ENCODE measurements at places on chromosomes 6 and 20. TPM values are rescaled to one million over a fixed set of nuclear protein-coding genes. Genes with fewer than 3 reads are reported as not detected.

ADGRF5 gene
- total RNA-seq = 15.9 TPM

PREX1 gene
- 3.5 TPM for total RNA-seq

C6orf132 gene
- total RNA-seq = 1.4 TPM

CTNNBL1 gene
- 23.1 TPM for total RNA-seq

LY6G5B gene
- total RNA-seq = 4.5 TPM

RSPH4A gene
- 0.82 TPM for total RNA-seq

ADGB gene
- not detected for total RNA-seq

TRIM15 gene
- not detected for total RNA-seq

ZNF165 gene
- total RNA-seq = 0.45 TPM

LAMA2 gene
- 103 TPM for total RNA-seq

IMPG1 gene
- not detected for total RNA-seq

HACE1 gene
- 18.3 TPM for total RNA-seq

DNAH8 gene
- total RNA-seq = 0.08 TPM

PRND gene
- not detected for total RNA-seq

FAM217A gene
- not detected for total RNA-seq

TAGAP gene
- not detected for total RNA-seq

HLA-F gene
- 1.1 TPM for total RNA-seq

SLC22A7 gene
- total RNA-seq = not detected

BMP7 gene
- total RNA-seq = not detected

UBD gene
- total RNA-seq = not detected

OPN5 gene
- total RNA-seq = not detected

CCN6 gene
- not detected for total RNA-seq

TTLL9 gene
- 0.41 TPM for total RNA-seq

SPEF1 gene
- total RNA-seq = 0.09 TPM

PPP1R10 gene
- total RNA-seq = 39.1 TPM

LRRC73 gene
- 0.63 TPM for total RNA-seq

ENPP1 gene
- total RNA-seq = 7.4 TPM

CLVS2 gene
- total RNA-seq = not detected

PERP gene
- total RNA-seq = 25.0 TPM

GLP1R gene
- not detected for total RNA-seq

CDH4 gene
- total RNA-seq = 0.25 TPM

CST5 gene
- not detected for total RNA-seq

TPMT gene
- total RNA-seq = 5.2 TPM

WDR46 gene
- 85.0 TPM for total RNA-seq

RBM24 gene
- total RNA-seq = 1.9 TPM

PROCR gene
- total RNA-seq = 62.2 TPM

ORC3 gene
- 14.3 TPM for total RNA-seq

LAMA4 gene
- total RNA-seq = 904 TPM

COL12A1 gene
- total RNA-seq = 342 TPM

TNFRSF21 gene
- 17.7 TPM for total RNA-seq

CPXM1 gene
- 3.8 TPM for total RNA-seq

GSTA3 gene
- not detected for total RNA-seq

PDE10A gene
- total RNA-seq = 6.1 TPM

FOXC1 gene
- total RNA-seq = 15.7 TPM

HLA-DMB gene
- total RNA-seq = 0.09 TPM

WFDC2 gene
- not detected for total RNA-seq

B3GAT2 gene
- total RNA-seq = not detected

NECAB3 gene
- total RNA-seq = 17.6 TPM

Measured in fibroblast of the aortic adventitia (primary cell).